ENCODE measurements at places on chromosomes 6 and 20. TPM values are rescaled to one million over a fixed set of nuclear protein-coding genes. Genes with fewer than 3 reads are reported as not detected.

DNA sequence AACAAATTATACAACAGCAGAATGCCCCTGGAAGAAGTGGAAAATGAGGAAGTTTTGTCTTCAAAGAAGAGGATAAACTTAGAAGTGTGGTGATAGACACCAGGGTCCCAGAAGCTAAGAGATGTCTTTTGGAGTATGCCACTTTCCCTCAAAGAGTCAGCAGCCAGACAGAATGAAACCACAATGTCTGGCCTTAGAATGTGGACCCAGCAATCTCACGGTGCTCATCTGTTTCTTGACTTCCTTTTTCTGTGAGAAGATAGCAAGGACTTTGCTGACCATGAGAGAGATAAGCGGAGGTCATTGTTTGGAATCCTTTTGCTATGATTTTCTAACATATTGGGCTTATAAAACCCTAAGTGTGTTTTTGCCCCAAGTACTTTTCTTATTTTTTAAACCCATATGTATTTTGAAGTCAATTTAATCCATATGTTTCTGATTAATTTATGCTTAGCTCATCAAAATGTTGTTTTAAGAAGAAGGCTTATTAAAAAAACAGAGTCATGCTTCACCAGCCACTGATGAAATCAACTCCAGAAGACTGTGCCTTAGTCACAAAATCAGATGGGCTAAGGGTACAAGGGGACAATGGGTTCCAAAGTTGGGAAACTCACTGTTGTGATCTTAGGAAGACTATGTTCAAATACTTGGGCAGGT is 451.2 kb upstream of the JAG1 start:
- no peak for DNase-seq

DNA sequence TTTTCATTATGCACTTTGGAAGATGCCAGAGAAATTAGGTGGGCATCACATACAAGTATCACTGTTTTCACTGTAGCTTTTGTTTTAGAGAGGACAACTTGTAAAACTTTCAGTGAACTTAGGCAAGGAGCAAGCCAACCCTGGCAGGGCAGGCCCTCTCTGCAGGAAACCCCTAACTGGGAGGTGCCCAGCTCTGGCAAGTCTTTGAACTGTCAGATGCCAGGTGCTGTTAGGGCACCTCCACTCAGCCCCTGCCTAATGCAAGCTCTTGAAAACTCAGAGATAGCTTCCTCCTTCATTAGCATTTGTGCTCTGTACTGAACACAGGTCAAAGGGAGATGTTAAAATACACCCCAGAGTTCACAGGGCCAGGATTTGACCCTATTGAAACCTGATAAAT is 774.2 kb upstream of the FLRT3 start:
- no peak for DNase-seq

- DNase-seq = peak; percentile 22
Measured at GRCh38 chr6:125748406-125749172, 843 bp upstream of the HEY2 start.

- no peak for DNase-seq
Measured at GRCh38 chr6:102149191-102149590, 755.7 kb downstream of the GRIK2 start.

DNA sequence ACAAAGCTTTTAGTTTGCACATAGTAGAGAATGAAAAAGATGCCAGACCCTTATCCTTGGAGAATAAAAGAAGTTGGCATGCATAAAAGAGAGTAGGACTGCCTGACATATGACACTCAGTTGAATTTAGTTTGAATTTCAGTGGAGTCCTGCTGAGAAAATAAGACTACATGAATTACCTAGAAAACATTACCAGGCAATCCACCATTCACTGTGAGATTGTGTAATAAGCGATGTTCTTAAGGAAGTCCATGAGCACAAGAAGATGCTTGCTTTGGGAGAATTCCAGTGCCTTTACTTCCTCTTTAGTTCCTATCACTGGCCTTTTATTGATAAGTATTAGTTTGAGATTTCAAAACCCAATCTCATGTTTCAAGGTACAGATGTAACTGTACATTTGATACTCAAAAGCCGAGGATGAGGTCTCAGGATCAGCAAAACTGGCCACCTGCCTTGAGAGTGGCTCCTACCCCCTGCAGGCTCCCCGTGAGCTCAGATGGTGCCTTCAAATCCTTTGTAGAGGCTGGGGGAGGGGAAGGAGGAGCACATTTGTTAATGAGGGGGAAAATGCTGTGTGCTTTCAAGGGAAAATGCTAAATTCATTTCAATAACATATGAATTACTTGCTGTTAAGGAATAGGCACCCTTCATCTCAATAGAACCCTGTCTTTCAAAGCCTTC is 11.2 kb upstream of the UNC93A start:
- no peak for DNase-seq

DNA sequence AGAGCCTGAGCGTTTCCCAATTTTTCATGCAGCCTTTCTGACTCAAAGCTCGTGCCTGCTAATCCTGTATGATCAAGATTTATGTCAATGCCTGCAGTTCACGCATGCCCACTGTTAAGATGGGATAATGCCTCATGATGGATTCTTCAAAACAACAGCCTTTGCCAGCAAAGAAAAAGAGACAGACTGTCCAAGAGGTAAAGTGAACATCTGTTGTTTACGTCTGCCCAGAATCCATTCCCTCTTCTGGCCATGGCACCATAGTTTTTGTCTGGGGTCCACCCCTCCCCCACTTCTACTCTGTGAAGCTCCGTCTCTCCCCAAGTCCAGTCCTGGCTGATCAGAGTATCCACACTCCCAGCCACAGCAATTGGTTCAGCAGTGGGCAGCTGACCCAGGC is 91.9 kb upstream of the EYA2 start:
- DNase-seq = no peak

DNA sequence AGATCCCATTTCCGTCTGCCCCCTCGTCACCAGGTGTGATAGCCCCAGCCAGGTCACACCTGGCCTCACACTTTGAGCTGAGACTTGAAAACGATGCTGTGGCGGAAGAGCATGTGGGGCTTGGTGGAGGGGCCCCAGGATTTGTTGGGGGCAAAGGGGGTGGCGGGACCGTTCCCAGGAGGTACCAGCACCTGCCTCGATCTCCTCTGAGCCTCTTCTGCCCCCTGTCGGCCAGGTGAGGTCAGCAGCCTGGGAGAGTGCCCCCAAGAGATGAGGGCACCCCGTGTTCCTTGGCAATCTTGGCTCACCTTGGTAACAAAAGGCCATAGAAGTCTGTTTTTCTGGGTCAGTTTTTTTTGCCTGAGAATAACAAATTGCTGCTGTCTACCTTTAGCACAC is 25.4 kb downstream of the SPATA2 start:
- DNase-seq = peak; percentile 69

- DNase-seq = no peak
Measured at GRCh38 chr6:10582774-10583508, 61.8 kb downstream of the GCNT2 start.

GRCh38 chr6:78611886-78612480 is 255.4 kb upstream of the IRAK1BP1 start:
- DNase-seq = peak; percentile 52

- no peak for DNase-seq
Measured at GRCh38 chr6:156848123-156848522, 70.9 kb downstream of the ARID1B start.

GRCh38 chr20:46332373-46333160 is 24.3 kb upstream of the CDH22 start:
- no peak for DNase-seq

DNA sequence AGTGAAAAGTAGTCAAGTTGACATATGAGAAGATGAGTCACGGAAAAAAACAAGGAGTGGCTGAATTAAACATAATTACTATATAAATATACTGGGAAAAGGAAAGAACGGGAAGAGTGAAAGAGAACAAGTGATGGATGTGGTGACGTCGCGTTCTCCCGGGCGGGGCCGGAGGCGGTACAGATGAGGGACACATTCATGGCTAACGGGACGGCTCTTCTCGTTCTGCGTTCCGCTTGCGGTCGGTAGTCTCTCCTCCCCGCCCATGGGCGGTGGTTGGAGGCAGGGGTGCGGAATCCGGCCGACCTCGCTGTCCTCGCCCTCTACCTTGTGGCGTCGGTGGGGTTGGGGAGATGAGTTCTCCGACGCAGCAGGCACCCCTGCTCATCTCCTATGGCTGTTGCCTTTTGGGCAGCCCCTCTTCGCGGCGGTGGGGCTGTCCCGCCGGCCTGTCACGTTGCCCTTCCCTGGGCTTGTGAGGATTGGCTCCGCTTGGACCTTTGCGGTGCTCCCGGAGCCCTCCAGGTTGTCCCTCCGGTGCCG is 22.5 kb downstream of the HLA-G start:
- DNase-seq = no peak

- no peak for DNase-seq
Measured at GRCh38 chr20:56897318-56897957, 268.3 kb downstream of the TFAP2C start.

- no peak for DNase-seq
Measured at GRCh38 chr6:77455271-77455670, 8.0 kb downstream of the HTR1B start.

- no peak for DNase-seq
Measured at GRCh38 chr20:44113618-44114376, 73.2 kb downstream of the JPH2 start.

GRCh38 chr20:46213946-46214823 is 94.1 kb downstream of the CDH22 start:
- no peak for DNase-seq

DNA sequence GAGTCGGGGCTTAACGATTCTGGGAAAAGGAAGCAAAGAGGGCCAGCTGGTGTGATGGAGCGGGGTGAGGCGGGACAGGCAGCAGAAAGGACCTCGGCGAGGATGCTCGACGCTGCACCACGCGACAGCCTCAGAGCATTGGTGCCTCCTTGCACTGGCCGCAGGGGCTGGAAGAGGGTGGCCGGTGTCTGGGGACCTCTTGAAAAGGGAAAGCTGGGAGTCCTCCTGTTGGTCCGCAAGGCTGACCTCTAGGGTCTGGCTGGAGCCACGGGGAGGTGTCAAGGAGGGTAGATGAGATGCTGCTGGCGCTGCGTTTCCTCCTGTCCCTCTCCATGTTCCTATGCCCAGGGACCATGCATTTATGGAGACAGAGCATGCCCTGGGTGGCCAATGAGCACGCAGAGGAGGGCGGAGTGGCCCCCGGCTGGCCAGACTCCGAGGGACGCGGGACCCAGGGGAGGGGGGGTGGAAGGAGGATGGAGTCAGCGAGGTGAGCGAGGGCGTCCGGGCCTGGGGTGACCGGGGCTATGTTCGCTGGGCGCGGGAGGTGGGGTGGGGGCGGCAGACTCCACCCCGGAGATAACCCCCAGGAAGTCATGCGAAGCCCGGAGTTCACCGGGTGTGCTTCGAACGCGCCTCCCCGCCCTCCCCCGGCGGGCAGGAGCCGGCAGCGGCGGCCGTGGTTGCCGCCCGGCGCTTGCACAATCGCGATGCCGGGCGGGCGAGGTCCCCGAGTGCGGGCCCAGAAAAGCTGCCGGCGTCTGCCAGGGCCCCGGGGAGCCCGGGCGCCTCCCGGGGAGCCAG is at the start of gene CYP24A1:
Gene CYP24A1, minus strand, starts transcription at position 334 of the 804 bp plus-strand sequence. CDS start 407 bp downstream, outside the sequence.
- DNase-seq = peak; percentile 53

DNA sequence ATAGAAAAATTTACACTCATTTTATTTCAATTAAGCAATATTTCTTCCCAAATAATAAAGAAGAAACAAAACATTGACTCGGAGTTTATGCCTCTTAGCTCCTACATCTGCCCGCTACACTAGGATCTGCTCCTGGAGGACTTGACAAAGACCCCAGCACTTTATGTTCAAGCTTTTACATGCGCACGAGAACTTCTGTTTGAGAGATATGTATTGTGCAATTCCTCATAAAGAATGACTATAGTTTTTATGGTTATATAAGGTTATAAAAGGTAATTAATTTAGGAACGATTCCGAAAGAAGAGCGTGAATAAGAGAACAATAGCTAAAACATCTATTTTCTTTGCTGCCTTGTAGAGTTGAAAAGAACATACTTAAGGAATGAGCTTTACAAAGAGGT is 12.4 kb upstream of the RALY start:
- DNase-seq = no peak

DNA sequence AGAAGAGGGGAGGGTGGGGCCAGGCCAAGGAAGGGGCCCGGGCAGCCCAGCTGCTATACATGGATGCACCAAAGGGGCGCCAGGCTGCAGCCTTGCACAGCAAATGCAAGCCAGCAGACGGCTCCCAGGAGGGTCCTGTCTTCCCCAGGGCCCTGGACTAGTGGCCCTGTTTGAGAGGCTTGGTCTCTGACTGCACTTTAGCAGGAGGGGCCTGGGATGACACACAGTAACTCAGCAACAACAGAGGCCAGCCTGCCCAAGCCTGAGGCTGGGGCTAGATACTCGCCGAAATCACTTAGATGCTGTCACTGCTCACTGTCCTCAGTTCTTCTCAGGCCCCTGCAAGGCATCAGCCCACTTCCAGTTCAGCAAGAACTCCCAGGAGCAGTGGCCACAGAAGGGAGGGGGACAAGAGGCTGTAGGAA is 73.5 kb downstream of the TRAM2 start:
- no peak for DNase-seq

DNA sequence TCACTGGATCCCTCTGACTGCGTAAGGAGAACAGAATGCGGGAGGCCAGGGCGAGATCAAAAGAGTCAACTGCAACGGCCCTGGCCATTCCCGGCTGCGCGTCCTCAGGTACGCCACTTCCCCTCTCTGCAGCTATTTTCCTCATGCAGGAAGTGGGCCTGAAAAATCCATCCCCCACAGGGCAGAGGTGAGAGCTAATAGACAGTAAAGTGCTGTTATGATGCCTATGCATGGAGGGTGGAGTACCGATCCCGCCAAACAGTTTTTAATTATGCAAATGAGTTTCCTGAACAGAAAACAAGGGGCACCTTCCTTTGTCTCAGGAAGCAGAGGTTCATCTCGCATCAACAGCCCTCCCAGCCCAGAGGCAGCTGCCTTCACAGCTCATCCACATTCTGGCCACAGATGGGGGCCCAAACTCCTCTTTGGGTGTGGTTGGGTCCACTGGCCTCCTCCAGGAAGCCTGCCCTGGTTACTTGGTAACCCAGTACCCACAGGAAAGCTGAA is 9.3 kb downstream of the PREX1 start:
- no peak for DNase-seq

PTGIS gene
- not detected for total RNA-seq

PSORS1C1 gene
- total RNA-seq = 1.2 TPM

AKAP12 gene
- 1.4 TPM for total RNA-seq

MACROD2 gene
- total RNA-seq = 2.2 TPM

CLPSL1 gene
- total RNA-seq = not detected

TBX18 gene
- not detected for total RNA-seq

PLG gene
- total RNA-seq = not detected

CTCFL gene
- not detected for total RNA-seq

ROS1 gene
- not detected for total RNA-seq

NRSN1 gene
- total RNA-seq = not detected

BCL2L1 gene
- total RNA-seq = 324 TPM

TREML1 gene
- not detected for total RNA-seq

BEND6 gene
- not detected for total RNA-seq

HCK gene
- not detected for total RNA-seq

Data from HT-29 (cell line).